Activated CD4-positive, alpha-beta T cell treated with anti-CD3 and anti-CD28 coated beads for 4 hours (primary cell): ENCODE measurements at places on chromosomes 12 and 14.

DNA sequence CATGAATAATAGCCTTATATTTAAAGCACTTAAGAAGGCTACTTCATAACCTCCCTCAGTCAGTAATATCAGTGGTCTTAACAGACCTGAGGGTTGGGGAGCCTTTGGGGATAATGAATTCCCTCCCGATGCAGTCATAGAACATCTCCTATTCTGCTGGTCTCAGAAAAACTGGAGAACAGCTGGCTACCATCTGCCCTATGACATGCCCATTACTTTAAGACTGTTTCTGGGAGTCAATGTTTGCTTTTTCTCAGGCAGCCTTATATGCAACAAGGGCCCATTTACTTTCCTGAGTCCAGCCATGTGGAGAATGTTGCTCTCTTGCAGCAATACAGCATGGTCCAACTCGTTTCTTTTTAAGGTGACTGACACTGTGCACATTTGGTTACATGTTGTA lies 161.7 kb upstream of the PARP11 start:
- no peak for DNase-seq

GRCh38 chr12:46921764-46922133 lies 96.0 kb upstream of the SLC38A4 start:
- DNase-seq, result no peak

GRCh38 chr14:60647081-60647836 lies 2.0 kb downstream of the SIX1 start:
- no peak for DNase-seq

DNA sequence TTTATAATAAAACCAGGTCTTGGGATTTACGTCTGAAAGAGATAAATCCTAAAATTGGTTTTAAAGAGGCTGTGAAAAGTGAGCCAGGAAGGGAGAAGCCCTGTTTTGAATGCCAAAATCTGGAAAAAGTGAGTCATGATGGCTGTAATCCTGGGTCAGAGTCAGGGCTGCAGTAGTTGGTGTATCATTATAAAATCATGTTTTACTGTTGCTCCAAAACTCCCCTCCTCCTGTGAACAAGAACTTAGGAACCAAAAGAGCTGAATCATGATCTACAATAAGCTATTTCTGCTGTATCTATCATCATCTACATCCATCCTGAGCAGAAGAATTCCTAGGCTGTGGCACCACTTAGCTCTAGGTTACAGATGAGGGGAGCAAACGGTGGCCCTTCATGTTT lies 79.3 kb downstream of the LMO3 start:
- no peak for DNase-seq

DNA sequence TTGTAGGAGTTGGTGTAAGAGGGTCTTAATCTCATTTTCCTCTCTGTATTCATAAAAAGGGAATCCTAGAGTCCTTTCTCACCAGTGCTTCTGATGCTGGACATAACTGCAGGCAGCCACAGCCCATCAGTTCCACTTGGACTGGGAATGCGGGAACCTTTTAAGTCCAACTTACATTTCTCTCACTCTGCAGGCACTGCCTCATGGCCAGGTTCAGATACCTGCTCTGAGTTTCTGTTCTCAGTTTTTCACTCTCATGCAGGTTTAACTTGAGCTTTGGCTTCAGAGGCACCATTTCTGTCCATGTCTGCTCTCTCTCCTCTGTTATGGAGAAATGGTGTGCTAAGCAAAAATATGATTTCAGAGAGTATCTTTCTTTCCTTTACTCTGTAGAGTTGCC lies 4.2 kb downstream of the ACVR1B start:
- no peak for DNase-seq

GRCh38 chr14:77113644-77114043 lies 15.6 kb downstream of the CIPC start:
- no peak for DNase-seq

GRCh38 chr12:3236345-3237187 lies 159.4 kb downstream of the TSPAN9 start:
- no peak for DNase-seq

GRCh38 chr12:103680591-103681141 lies 93.6 kb downstream of the STAB2 start:
- no peak for DNase-seq

- DNase-seq, result no peak
These were observed 28.3 kb downstream of the MMP17 start for GRCh38 chr12:131856366-131857097.

DNA sequence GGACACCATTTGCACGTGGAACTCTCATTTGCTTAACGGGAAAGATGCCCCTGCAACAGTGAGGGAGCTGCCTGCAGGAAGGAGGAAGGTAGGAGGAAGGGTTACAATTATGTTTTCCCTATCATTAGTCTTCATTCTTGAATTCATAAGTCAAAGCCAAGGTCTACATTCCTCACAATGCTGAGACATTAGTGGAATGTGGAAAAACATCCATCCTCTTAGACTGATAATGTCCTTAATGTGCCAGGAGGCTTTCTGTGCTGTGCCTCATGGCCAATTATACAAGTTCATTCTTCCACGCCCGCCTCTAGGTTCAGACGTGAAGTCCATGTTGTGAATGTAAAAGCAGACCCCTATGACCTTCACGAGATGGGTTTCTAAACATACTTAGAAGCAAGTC lies 1212.4 kb upstream of the TMEM132C start:
- no peak for DNase-seq

- DNase-seq, result no peak
These were observed 264.2 kb downstream of the AACS start for GRCh38 chr12:125329239-125330102.

GRCh38 chr14:88993946-88994345 lies 169.5 kb downstream of the TTC8 start:
- DNase-seq, result no peak

GRCh38 chr12:67765776-67766766 lies 117.5 kb downstream of the DYRK2 start:
- no peak for DNase-seq

GRCh38 chr14:24258548-24259265 lies 4.3 kb downstream of the TGM1 start:
- DNase-seq, result no peak

DNA sequence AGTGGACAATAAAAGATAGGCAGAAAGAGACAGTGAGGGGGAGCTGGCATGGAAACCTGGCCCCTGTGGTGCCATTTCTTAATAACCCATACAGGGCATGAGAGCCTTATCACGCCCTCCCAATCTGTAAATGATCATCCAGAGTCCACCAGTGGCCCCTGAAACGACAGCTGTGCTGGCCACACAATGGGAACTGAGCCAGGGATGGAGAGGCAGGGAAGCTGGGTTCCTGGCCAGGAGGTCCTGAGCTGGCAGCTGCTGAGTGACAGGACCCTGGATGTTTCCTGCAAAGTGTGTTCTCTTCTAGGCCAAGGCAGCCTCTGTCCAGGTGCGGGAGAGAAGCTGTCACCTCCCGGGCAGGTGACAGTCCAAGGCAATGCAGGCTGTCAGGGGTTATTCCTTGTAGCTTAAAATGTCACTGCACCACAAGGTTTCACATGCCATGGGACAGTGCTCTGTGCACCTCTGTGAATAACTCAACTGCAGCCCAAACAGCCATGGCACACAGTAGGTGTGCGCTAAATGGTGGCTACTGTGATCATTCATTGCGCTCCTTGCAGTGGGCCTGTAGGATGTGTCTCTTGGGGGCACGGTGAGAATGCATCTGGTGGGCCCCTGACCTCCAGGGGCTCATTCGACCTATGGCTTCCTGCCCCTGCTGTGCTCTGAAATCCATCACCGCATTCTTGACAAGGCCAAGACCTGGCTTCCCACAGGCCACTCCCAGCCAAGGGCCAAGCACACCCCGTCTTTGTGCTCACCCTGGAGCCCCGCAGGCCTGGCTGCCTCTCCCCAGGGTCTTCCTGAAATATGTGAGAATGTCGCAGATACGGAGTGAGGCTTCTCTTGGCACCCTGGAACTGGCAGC lies 46.3 kb upstream of the BCL11B start:
- no peak for DNase-seq

DNA sequence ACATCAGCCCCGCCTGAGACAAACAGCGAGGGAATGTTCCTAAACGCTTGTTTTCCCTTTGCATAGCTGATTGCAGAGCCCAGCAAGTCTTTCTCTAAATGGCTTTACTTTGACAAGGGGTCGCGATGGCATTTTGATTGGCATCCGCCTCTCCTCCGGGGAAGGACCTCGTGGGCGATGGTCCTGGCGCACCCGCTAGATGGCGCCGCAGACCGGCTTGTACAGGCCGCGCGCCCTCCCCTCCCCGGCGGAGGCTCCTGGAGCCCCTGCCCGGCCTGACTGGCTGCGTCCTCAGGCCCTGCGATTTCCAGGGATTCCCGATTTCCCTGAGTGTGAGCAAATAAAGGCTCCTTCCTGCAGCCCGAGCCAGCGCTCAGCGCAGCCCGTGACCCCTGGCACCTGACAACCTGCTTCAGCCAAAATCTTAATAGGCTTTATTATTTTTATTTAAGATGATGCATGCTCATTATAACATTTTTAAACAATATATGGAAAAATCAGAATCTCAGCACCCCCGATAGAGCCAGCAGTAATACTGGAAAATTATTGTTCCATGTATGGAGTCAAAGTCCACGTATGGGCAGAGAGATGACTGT lies 468.3 kb downstream of the AACS start:
- no peak for DNase-seq

GRCh38 chr14:72939630-72940029 lies 13.4 kb downstream of the DCAF4 start:
- DNase-seq, result no peak

- no peak for DNase-seq
These were observed 26.5 kb upstream of the STRAP start for GRCh38 chr12:15855646-15856045.

DNA sequence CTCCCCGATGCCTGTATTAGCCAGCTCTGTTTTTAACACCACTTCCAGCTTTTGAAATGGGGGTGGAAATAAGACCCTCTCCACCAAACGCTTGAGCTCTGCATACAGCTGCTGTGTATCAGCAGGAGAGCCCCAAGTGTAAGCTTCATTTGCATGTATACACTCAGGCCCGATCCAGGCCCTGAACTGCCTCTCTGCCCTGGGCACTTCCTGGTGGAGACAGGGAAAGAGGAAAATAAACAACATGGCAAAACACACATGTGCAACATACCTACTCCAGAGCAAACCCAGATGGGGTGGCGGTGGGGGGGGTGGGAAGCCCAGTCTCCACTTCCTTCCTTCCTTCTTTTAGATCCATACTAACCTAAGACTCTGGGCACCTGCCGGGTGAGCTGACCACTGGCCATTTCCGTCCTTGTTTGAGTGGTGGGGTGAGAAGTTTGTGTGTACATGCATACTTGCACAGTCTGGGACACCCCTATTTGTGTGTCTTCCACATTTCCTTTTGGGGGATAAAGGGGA lies 55.3 kb downstream of the RBM19 start:
- no peak for DNase-seq

- DNase-seq, result no peak
These were observed 1037.3 kb upstream of the FLRT2 start for GRCh38 chr14:84492685-84493084.

DNA sequence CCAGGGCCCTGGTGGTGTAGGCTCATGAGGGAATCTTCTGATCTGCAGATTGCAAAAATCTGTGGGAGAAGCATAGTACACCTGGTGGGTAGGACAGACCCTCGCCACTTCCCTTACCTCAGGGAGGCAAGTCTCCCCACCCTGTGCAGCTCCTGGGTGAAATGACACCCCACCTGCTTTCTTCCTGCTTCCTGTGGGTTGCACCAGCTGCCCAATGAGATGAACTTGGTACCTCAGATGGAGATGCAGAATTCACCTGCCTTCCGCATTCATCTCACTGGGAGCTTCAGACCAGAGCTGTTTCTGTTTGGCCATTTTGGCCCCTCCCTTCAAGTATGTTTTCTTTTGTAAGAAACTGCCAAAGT lies 4.7 kb downstream of the CLEC2D start:
- DNase-seq, result peak; percentile 19

DNA sequence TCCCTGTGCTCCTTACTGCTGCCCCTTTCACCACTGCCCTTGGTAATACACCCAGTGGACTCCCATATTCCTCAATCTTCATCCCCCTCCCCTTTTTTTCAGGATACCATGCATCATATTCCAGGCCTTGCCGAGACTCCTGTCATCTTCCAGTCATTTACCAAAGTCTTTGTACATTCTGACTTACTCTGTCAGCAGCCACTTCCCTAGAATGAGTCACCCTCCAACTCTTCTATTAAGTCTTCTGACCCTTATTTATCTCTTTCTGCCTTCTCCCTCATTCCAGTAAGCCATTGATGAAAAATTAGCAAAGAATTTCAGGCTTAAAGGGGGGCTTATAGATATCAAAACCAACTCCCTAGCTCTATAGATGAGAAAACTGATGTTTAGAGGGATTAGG lies 128.0 kb downstream of the STXBP6 start:
- DNase-seq, result no peak

GRCh38 chr14:86518298-86518697 lies 988.4 kb downstream of the FLRT2 start:
- no peak for DNase-seq

DNA sequence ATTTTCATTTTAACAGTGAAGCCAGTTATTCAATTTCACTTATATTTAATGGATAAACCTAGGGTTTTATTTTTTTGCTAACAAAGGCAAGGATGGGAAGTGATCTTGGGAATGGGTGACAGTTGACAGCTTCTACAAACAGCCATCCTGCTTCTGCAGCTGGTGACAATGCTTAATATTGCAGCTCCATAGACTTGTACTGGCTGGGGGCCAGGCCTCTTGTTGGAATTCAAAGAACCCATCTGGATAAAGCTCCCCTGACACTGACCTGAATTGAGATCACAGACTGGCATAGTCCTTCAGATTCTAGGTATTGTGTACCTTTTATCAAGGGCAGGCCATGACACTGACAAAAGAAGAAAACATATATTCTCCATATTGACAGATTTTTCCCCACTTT lies 664.6 kb upstream of the FOXG1 start:
- no peak for DNase-seq

GRCh38 chr12:16384732-16385131 lies 37.3 kb downstream of the MGST1 start:
- DNase-seq, result no peak

DNA sequence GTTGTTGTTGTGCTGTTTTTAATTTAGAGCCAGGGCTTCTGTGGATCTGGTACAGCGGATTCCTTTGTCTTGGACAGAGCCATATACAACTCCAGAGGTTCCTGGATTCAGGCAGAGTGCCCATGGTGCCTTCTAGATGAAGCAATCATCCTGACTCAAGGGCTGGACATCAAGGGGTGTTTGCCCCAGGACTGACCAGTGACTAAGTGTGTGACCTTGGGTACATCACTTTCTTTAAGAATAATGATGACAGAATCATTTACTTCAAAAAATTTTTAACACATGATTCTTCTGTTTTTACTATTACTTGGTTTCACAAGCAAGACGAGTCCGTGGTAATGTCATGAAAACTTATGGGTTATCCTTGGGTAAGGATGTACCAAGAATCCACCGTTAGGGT lies 397.3 kb downstream of the ZFP36L1 start:
- no peak for DNase-seq

GRCh38 chr12:946212-946611 lies 3.3 kb downstream of the RAD52 start:
- no peak for DNase-seq

- DNase-seq, result no peak
These were observed 124.1 kb downstream of the SSPN start for GRCh38 chr12:26319511-26319910.

- DNase-seq, result no peak
These were observed 748 bp upstream of the ACVRL1 start for GRCh38 chr12:51906430-51907082.

GRCh38 chr14:94113908-94114588 lies 3.5 kb downstream of the IFI27 start:
- no peak for DNase-seq
